ENCODE measurements at places on chromosomes 5 and 9. TPM values are rescaled to one million over a fixed set of nuclear protein-coding genes. Genes with fewer than 3 reads are reported as not detected.

- DNase-seq, result no peak
- H3K27me3 ChIP-seq, result no peaks in the 10 kb centered on the region
- H3K36me3 ChIP-seq, result no peaks in the 10 kb centered on the region
Measured at GRCh38 chr9:121427899-121428298, 57.8 kb upstream of the STOM start.

GRCh38 chr5:79241535-79241979 is 5.6 kb downstream of the JMY start:
- H3K4me1 ChIP-seq, result peaks cover 33% of the 10 kb centered on the region
- DNase-seq, result no peak
- no peak overlapping the region for H3K4me3 ChIP-seq
- H3K27ac ChIP-seq, result no peak overlapping the region
- no peaks in the 10 kb centered on the region for H3K36me3 ChIP-seq

GRCh38 chr5:109223531-109223930 is 186.2 kb downstream of the PJA2 start:
- no peaks in the 10 kb centered on the region for H3K4me1 ChIP-seq
- DNase-seq, result no peak
- no peaks in the 10 kb centered on the region for H3K36me3 ChIP-seq
- peaks cover 3% of the 10 kb centered on the region for H3K27me3 ChIP-seq
- H3K4me3 ChIP-seq, result no peak overlapping the region
- no peak overlapping the region for H3K27ac ChIP-seq

- H3K4me3 ChIP-seq, result no peak overlapping the region
- H3K27me3 ChIP-seq, result no peaks in the 10 kb centered on the region
- H3K4me1 ChIP-seq, result no peaks in the 10 kb centered on the region
- H3K27ac ChIP-seq, result no peak overlapping the region
Measured at GRCh38 chr5:91687430-91687829, 304.3 kb upstream of the ARRDC3 start.

TMC1 gene
- total RNA-seq, result not detected

DNA sequence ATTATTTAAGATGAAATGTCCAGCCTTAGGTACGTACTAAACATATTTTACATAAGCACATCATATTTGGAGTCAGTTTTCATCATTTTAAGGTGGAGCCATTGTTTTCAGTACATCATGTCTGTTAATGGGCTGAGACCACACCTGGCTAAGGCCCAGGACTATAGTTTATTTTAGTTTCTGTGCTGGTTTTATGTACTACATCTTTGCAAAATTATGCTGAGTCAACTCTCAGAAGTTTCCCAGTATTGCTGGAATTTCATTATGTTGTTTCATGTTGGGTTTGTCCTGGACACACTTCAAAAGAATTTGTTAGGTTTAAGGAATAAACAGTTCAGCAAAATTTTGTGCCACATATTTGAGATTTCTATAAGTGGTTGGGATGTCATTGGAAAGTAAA is 171.2 kb downstream of the CCDC171 start:
- H3K27me3 ChIP-seq, result no peaks in the 10 kb centered on the region
- H3K4me1 ChIP-seq, result no peaks in the 10 kb centered on the region
- H3K27ac ChIP-seq, result no peak overlapping the region
- no peak overlapping the region for H3K4me3 ChIP-seq
- DNase-seq, result no peak

- DNase-seq, result no peak
- no peaks in the 10 kb centered on the region for H3K36me3 ChIP-seq
- no peak overlapping the region for H3K4me3 ChIP-seq
- no peaks in the 10 kb centered on the region for H3K4me1 ChIP-seq
- no peak overlapping the region for H3K27ac ChIP-seq
- H3K27me3 ChIP-seq, result no peaks in the 10 kb centered on the region
Measured at GRCh38 chr5:64384765-64385164, 121.0 kb upstream of the RGS7BP start.

DNA sequence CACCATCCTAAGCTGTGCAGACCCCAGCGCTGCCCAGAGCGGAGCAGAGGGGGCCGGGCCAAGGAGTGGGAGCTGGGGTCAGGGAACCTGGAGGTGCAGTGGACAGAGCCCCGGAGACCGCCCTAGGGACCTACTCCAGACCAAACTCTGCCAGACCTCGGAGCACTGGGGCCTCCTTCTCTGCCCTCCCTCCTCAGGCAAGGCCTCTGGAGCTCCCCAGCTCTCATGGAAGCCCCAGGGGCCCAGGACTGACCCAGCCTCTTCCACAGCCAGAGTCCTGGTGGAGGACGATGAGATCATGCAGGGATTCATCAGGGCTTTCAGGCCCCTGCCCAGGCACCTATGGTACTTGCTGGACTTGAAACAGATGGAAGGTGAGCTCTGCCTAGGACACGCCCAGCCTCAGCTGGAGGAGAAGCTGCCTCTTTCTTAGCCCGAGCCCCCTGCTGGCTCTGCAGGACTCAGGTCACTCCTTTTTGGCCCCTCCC is 3.6 kb downstream of the PAEP start:
- no peak overlapping the region for H3K27ac ChIP-seq
- H3K36me3 ChIP-seq, result no peaks in the 10 kb centered on the region
- no peaks in the 10 kb centered on the region for H3K4me1 ChIP-seq
- no peak for DNase-seq
- H3K27me3 ChIP-seq, result no peaks in the 10 kb centered on the region

DNA sequence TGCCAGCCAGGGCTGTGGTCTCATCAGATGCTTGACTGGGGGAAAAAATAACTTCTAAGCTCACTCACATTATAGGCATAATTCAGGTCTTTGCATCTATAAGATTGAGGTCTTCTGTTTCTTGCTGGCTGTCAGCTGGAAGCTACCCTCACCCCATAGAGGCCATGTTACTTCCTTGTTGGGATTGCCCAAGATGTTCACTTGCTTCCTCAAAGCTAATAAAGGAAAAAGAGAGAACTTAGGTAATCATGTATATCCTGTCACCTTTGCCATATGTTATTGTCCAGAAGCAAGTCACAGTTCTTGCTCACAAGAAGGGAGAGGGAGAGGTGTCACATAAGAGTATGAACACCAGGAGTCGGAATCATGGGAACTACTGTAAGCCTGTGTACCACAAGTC is 38.7 kb upstream of the ANKRD34B start:
- no peaks in the 10 kb centered on the region for H3K4me1 ChIP-seq
- no peak overlapping the region for H3K27ac ChIP-seq
- no peak overlapping the region for H3K4me3 ChIP-seq

DNA sequence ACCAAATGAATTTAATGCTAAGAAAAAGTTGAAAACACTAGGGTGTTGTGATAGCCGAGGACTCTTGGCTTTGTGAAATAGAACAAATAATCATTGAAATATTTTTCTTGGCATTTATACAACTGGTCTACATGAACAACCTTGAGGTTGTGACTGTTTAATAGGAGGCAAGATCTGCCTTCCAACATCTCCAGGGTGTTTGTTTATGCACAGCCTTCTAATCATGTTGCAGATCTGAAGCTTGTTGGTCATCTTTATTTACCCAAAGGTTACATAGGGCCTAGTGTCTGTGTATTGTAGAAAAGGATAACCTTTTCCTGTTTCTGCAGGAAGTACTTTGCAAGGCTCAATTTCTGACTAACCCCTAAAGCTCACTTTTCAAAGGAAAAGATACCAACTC is 65.2 kb upstream of the RANBP3L start:
- DNase-seq, result no peak
- no peak overlapping the region for H3K4me3 ChIP-seq
- H3K36me3 ChIP-seq, result no peaks in the 10 kb centered on the region
- no peaks in the 10 kb centered on the region for H3K4me1 ChIP-seq
- no peak overlapping the region for H3K27ac ChIP-seq

DNA sequence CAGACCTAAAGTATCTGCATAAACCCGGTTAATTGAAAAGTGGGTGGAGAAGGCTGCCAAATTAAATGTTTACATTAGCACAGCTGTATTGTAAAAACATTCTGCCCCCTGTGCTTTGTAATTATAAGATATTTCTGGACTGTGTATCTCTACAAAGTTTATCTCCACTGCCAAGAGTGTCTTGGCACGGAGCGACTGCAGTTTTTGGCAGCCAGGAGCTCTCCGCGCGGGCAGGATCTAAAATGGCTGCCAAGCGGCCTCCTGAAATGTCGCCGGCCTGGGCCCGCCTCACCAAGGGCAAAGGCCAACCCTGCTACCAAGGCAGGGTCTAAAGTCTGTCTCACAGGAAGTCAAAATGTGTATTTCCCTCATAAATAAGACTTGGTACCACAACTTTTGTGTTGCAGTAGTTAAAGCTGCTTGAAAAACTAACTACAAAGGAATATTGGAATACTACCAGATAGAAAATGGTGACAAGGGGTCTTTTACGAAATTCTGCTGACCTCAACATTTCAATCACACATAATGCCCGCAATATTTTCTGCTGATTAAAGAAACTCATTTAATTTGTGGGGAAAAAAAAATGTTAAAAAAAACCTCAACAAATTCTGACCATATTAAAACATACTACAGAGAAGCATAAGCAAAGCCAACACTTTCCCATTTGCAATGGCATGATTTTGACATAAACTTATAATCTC is 110.4 kb downstream of the NFIB start:
- no peak overlapping the region for H3K27ac ChIP-seq
- H3K27me3 ChIP-seq, result no peaks in the 10 kb centered on the region
- no peaks in the 10 kb centered on the region for H3K36me3 ChIP-seq
- no peak overlapping the region for H3K4me3 ChIP-seq

DNA sequence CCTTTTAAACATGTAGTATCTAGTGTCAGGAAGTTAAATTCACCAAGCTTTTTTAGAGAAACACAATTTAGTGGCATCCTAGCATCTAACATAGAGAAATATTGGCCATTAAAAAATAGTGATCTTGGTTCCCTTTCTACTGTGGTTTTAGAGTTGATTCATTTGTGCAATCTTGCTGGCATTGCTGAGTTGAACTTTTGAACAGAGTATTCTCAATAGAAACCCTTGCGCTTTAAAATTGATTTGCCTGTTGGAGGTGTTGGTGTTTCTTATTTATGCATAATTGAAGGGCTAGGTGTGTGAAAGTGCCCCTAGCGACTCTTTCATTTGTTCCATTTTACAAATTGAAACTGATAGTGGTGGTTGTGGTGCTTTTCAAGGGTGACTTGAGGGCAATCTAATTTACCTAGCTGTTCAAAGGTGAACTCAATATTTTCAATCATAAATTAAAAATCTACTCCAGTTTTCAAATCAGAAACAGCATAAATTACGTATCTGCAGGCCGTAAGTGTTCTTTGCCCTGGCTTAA is 73.0 kb upstream of the MPDZ start:
- no peaks in the 10 kb centered on the region for H3K4me1 ChIP-seq
- no peaks in the 10 kb centered on the region for H3K27me3 ChIP-seq
- no peak overlapping the region for H3K4me3 ChIP-seq
- DNase-seq, result no peak
- no peak overlapping the region for H3K27ac ChIP-seq

GRCh38 chr5:80181618-80182211 is 74.1 kb downstream of the SERINC5 start:
- H3K27me3 ChIP-seq, result no peaks in the 10 kb centered on the region
- H3K36me3 ChIP-seq, result no peaks in the 10 kb centered on the region
- H3K4me1 ChIP-seq, result peaks cover 25% of the 10 kb centered on the region
- DNase-seq, result peak; percentile 33

TENT4A gene
- total RNA-seq, result 65.3 TPM

PKD2L2 gene
- 0.63 TPM for total RNA-seq

DNA sequence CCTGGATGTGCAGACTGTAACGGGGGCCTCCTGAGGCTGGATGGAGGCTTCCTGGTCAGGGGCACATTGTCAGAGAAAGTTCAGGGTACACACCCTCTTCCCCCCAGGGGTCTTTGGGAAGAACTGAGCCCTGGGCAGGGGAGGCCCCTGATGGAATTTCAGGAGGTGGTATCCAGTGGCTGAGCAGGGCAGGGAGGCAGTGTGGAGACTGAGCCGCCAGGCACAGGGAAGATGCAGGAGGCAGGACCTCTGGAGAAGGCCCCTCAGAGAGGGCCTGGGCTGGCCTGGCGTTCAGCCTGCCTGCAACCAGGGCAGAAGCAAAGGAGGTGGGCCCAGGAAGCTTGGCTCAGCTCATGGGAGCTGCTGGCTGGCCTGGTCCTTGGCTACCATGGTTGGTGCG is 53.5 kb downstream of the GTF3C4 start:
- H3K36me3 ChIP-seq, result no peaks in the 10 kb centered on the region
- DNase-seq, result no peak
- no peak overlapping the region for H3K27ac ChIP-seq
- H3K4me3 ChIP-seq, result no peak overlapping the region

- no peak for DNase-seq
- no peak overlapping the region for H3K4me3 ChIP-seq
- no peaks in the 10 kb centered on the region for H3K4me1 ChIP-seq
- H3K36me3 ChIP-seq, result no peaks in the 10 kb centered on the region
- H3K27ac ChIP-seq, result no peak overlapping the region
- no peaks in the 10 kb centered on the region for H3K27me3 ChIP-seq
Measured at GRCh38 chr5:22088517-22088916, 764.6 kb downstream of the CDH12 start.
